ENCODE measurements at places on chromosomes 1 and 21.

GRCh38 chr1:66352792-66353191 is 181.2 kb upstream of the SGIP1 start:
- no peak for DNase-seq

DNA sequence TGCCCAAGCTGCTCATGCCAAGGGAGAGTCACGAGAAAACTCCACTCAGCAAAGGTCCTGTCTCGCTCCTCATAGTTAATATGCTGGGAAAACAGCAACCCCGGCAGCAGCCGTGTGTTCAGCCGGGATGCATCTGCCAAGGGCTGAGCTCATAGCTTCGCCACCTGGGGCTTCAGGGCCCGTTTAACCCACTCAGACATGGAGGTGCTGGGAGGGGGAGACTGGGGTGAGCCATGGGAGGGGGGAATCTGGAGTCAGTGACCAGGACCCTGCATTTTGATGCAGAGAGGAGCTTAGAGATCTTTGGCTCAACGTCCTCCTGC is 283.4 kb downstream of the PTPRU start:
- no peak for DNase-seq

DNA sequence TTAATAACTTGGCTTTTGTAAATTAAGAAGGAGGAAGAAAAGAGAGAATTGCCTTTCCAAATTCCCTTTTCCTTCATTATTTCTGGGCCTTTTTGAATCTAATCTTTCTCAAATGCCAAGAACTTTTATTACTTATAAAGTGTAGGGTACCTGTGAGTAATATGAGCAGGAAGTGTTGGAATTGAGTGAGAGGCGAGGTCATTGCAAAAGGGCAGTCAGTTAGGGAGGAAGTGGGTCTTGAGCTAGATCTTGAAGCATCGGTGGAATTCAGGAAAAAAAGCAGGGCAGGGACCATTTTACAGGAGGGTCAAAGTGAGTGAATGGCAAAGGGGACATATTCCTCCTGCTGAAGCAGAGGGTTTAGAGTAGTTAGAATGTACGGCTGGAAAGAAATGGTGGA is 23.4 kb downstream of the DDI2 start:
- DNase-seq: no peak

DNA sequence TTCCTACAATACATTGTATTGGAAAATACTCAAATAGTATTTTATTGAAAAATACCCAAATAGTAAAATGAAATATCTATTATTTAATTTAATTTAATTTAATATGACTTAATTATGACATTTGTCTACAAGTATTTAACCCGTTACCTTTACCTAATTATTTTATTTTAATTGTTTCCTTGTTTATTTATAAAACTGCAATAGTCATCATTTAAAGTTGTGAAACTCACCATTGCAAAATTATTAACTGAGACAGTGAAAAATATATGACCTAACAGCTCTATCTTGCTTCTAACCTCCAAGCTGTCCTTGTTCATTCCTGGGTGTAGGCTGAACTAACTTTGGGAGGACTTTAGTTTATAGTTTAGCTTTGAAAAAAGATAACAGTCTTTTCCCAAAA is 300.6 kb upstream of the POGK start:
- DNase-seq: no peak

DNA sequence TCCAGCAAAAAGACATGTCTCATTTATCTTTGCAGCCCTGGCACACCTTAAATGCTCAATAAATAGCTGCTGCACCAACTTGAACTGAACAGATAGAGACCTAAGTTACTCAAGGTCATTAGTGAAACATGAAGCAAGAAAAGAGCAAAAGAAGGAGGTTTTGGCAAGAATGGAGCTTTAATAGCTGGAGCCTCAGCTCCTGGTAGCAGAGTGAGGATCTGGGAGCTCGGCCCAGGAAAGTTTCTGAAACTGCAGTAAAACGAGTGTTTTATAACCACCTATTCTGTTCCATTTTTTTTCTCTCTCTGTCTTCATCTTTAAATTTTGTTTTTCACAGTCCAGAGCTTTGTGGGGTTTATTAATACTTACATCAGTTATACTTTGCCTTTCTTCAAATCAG is 207.5 kb downstream of the SETD4 start:
- DNase-seq: no peak

- no peak for DNase-seq
Measured at GRCh38 chr1:54378874-54379554, 27.2 kb downstream of the SSBP3 start.

All from AG20443 (cell line).